ENCODE measurements at places on chromosomes 5 and 9. TPM values are rescaled to one million over a fixed set of nuclear protein-coding genes. Genes with fewer than 3 reads are reported as not detected.

DNA sequence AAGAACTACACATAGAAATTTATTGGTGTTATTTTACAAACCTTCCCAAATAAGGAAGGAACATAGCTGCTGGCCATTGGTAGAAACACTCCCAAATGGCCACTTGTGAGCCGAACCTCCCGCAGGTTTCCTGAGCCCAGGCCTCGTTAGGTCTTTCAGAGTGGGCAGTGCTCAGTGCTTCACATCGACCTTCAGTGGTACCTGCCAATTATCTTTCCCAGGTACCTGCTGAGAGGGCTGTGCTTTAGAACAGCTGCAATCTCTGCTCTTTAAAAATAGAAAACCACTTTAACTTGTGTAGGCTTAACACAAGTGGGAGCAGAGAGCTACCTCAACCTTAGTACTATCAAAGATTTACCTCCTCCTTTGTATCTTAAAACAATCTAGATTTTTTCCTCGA lies 334.1 kb downstream of the RFX3 start:
- H3K27ac ChIP-seq = no peak overlapping the region
- H3K4me3 ChIP-seq = no peak overlapping the region
- peaks cover 6% of the 10 kb centered on the region for H3K27me3 ChIP-seq
- DNase-seq = peak; percentile 42
- H3K4me1 ChIP-seq = no peaks in the 10 kb centered on the region
- H3K36me3 ChIP-seq = no peaks in the 10 kb centered on the region

GRCh38 chr9:90909225-90909624 lies 107.6 kb downstream of the SYK start:
- H3K36me3 ChIP-seq = no peaks in the 10 kb centered on the region
- no peaks in the 10 kb centered on the region for H3K27me3 ChIP-seq

DNA sequence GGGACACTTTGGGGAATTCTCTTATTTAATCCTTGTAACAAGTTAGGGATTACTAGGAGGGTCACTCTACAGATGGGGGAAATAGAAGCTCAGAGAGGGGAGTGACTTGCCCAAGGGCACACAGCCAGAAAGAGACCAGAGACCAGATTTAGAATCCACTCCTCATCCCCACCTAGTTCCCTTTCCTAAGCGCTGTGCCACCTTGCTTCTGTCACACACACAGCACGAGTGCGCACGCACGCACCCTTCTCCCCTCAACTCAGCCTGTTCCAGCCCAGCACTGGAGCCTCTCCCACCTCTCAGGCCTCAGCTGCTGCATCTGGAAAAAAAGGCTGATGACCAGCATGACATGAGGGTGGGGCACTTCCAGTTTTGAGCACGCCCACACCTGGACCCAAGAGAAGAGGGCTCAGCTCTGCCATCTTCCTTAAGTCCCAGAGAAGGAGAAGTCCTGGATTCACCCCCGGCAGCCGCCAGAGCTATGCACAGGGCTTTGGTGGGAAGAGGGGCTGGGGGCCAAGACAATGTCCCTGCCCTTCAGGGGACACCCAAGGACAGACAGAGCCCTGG lies 18.5 kb downstream of the NR5A1 start:
- no peaks in the 10 kb centered on the region for H3K36me3 ChIP-seq
- H3K4me3 ChIP-seq = no peak overlapping the region
- H3K4me1 ChIP-seq = no peaks in the 10 kb centered on the region
- no peak for DNase-seq
- no peaks in the 10 kb centered on the region for H3K27me3 ChIP-seq
- no peak overlapping the region for H3K27ac ChIP-seq

DNA sequence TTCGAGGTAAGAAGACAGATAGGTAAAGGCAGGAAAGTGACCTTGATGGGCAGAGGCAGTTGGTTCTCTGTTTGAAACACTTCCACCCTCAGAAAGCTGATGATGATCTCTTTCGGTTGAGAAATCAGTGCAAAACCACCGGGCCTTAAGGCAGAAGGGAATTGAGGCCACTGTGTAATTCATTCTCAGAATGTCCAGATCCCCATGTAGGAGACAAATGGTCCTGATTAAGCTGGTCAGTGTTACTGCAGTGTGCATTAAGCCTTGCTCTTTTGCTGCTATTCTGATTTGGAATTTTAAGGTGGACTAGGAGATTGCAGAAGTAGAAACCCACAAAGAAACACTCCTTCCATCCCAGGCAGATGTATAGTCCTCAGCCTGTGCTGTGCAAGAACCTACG lies 255.2 kb downstream of the ARHGAP26 start:
- no peak for DNase-seq
- H3K4me3 ChIP-seq = no peak overlapping the region
- no peaks in the 10 kb centered on the region for H3K27me3 ChIP-seq
- peaks cover 27% of the 10 kb centered on the region for H3K4me1 ChIP-seq

DNA sequence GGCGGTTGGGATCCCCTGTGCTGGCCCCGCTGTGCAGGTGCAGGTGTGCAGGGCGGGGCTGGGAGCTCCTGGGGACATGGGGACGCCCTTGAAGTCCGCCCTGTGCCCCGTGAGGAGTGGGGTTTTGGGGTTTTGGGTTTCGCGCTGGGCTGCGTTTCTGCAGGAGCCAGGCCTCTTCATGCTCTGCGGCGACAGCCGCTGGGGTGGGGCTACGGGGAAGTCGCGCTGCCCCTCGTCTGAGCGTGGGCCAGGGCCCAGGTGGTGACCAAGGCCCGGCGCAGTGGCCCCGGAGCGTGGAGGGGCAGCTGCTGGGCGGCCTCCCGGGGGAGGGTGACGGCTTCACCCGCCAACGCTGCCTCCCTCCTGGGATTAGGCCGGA lies 47.8 kb upstream of the IRX4 start:
- H3K27ac ChIP-seq = peak overlapping the region; percentile 71
- peak overlapping the region; percentile 55 for H3K4me3 ChIP-seq
- peaks cover 7% of the 10 kb centered on the region for H3K4me1 ChIP-seq

DNA sequence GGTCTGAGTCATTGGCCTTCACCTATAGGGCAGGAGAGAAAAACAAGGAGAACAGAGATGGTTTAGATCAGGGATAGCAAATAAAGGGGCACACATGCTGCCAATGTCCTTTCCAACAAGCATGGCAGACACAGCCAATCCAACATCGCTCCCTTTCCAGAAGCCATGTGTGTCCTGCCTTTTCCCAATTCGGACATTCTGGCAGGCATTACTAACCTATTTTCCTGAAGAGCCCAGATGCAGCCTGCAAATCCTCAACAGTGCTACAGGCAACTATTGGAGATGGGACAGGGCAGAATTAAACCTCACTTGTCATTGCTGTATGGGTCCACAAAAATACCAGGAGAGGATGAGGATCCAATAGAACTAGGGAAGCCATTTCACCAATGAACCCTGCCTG lies 12.8 kb downstream of the PCDH1 start:
- H3K36me3 ChIP-seq = peaks cover 82% of the 10 kb centered on the region
- H3K4me1 ChIP-seq = no peaks in the 10 kb centered on the region
- no peak overlapping the region for H3K27ac ChIP-seq

DNA sequence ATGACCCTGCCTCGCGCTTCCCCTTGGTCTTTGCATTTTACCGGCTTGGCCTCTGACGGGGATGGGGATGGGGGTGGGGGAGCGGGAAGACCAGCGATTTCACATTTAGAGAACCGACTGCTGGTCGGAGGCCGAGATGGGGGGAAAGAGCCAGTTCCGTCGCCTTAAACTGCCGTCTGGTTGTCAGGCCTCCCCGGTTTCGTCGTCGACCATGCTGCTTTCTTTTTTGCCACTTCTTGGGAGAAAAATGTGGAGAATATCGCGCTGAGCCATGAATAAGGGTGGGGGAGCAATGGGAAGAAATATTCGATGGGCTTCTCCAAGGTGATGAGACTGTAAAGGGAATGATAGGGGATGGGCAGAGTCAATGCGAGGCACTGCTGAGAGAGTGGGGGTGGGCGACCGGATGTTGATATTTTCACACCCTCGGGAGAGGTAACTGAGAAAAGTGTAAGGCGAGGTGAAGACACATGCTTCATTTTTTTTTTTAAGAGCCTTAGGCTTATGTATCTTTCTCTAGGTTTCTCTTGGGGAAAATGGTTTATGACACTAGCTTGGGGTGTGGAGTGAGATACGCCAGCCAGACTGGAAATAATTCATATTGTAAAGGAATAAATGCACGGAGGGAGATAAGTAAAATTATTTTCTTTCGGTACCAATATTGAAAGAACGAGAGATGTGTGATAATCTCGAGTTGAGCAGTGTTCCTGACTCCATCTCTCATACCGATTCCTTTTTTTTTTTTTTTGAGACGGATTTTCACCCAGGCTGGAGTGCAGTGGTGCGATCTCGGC lies 1.1 kb downstream of the KIF2A start:
- H3K36me3 ChIP-seq = no peaks in the 10 kb centered on the region
- no peak for DNase-seq
- peak overlapping the region; percentile 92 for H3K4me3 ChIP-seq
- H3K27ac ChIP-seq = peak overlapping the region; percentile 90

GRCh38 chr9:83384214-83384613 lies 154.0 kb downstream of the FRMD3 start:
- no peaks in the 10 kb centered on the region for H3K4me1 ChIP-seq
- DNase-seq = peak; percentile 47

GRCh38 chr5:125461641-125462072 lies 715.2 kb upstream of the ZNF608 start:
- no peaks in the 10 kb centered on the region for H3K36me3 ChIP-seq
- H3K4me3 ChIP-seq = no peak overlapping the region
- DNase-seq = no peak
- H3K27ac ChIP-seq = no peak overlapping the region

DNA sequence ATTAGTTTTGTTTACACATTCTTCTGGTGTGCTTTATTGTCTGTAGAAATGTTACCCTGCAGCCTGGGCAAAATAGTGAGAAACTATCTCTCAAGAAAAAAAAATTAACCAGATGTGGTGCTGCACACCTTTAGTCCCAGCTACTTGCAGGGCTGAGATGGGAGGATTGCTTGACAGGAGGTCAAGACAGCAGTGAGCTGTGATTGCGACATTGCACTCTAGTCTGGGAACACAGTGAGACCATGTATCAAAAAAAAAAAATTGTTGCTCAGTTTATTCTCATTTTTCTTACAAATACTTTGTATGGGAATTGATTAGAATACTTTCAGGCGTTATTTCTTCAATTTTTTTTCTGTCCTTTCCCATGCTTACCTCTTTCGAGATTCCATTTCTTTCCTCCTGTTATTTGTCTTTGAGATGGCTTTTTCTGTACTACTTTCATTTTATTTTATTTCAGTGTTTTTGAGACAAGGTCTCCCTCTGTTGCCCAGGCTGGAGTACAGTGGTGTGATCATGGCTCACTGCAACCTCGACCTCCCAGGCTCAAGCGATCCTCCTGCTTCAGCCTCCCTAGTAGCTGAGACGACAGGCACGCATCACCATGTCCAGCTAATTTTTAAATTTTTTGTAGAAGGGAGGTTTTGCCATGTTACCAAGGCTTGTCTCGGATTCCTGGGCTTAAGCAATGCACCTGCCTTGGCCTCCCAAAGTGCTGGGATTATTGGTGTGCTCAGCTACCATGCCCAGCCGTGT lies 24.9 kb downstream of the TENT2 start:
- no peaks in the 10 kb centered on the region for H3K27me3 ChIP-seq
- H3K4me3 ChIP-seq = no peak overlapping the region
- DNase-seq = no peak
- no peak overlapping the region for H3K27ac ChIP-seq

- no peaks in the 10 kb centered on the region for H3K4me1 ChIP-seq
- no peak overlapping the region for H3K27ac ChIP-seq
- no peak for DNase-seq
- H3K36me3 ChIP-seq = no peaks in the 10 kb centered on the region
- no peak overlapping the region for H3K4me3 ChIP-seq
Observed at GRCh38 chr5:158389786-158390185, 530.8 kb upstream of the CLINT1 start.

Gene TIMD4
- 0.32 TPM for total RNA-seq

Gene SGCD
- 31.0 TPM for total RNA-seq

Gene LEAP2
- 0.23 TPM for total RNA-seq

Gene CNTFR
- 1.2 TPM for total RNA-seq

Gene LVRN
- total RNA-seq = 11.2 TPM
